AG04449 (cell line): ENCODE measurements at places on chromosomes 6 and 20.

GRCh38 chr6:168258795-168259194, 60.8 kb downstream of the DACT2 start:
- DNase-seq, result no peak

DNA sequence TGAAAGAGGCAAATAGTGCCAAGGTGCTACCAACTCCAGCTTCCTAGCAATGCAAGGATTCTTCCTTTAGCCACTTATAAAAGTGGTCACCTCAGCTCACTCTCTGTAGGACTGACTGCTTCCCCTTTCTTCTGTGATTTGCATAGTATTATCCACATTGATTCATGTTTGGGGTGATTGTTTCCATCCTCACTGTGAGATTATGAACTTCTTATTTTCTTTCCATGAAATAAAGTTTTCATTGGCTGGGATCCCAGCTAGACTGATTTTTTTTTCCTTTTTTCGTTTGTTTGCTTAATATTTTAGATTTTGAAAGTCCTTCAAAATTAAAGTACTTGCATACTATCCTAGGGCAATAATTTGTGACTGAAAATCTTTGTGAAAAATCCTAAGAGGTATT, 50.5 kb downstream of the EYA4 start:
- DNase-seq, result no peak

DNA sequence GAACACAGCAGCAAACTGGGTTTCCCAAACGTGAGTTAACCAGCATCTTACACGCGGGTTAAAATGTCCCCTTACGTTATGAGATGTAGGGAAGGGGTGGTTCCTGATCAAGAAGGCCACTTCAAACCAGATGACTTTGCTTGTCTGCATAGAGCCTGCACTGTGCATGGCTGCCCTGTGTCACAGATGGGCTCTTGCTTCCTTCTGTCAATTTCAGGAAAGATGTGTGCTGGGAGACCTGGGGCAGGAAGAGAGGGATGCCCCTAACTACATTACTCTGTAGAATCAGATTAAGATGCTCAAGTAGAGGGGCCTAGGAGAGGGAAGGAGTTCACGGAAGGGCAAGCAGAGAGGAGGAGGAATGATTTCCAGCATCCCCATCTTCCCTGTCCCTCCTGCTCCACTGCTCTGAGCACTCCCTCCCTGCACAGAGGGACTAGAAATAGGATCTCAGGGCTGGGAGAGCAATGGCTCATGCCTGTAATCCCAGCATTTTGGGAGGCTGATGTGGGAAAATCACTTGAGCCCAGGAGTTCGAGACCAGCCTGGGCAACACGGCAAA, 63.5 kb upstream of the ZMYND8 start:
- no peak for DNase-seq

GRCh38 chr20:61890210-61890609, 175.5 kb downstream of the TAF4 start:
- no peak for DNase-seq

DNA sequence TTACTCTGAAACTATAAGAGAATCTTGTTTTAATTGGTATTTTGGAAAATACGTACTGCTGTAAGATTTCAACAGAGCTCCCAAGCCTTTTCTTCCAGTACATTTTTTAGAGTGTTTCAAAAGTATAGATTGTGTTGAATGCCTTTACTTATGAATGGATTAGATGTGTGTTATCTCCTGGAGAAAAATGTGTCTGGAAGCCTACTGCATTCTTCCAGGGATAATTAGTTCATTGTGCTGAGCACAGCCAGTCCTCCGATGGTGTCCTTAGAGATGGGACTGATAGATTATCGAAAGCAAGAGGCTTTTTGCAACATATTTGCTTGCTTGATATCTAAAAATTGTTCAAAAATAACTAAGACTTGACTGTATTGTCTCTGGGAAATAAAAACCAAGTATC, 114.2 kb downstream of the PLEKHG1 start:
- DNase-seq, result no peak

- DNase-seq, result no peak
These were observed 17.9 kb downstream of the C6orf15 start for GRCh38 chr6:31094389-31094881.

GRCh38 chr6:145372671-145373151, 362.6 kb downstream of the EPM2A start:
- DNase-seq, result no peak

GRCh38 chr6:108728826-108729225, 119.4 kb upstream of the ARMC2 start:
- no peak for DNase-seq

GRCh38 chr20:36184816-36185776, 30.6 kb downstream of the EPB41L1 start:
- DNase-seq, result no peak

DNA sequence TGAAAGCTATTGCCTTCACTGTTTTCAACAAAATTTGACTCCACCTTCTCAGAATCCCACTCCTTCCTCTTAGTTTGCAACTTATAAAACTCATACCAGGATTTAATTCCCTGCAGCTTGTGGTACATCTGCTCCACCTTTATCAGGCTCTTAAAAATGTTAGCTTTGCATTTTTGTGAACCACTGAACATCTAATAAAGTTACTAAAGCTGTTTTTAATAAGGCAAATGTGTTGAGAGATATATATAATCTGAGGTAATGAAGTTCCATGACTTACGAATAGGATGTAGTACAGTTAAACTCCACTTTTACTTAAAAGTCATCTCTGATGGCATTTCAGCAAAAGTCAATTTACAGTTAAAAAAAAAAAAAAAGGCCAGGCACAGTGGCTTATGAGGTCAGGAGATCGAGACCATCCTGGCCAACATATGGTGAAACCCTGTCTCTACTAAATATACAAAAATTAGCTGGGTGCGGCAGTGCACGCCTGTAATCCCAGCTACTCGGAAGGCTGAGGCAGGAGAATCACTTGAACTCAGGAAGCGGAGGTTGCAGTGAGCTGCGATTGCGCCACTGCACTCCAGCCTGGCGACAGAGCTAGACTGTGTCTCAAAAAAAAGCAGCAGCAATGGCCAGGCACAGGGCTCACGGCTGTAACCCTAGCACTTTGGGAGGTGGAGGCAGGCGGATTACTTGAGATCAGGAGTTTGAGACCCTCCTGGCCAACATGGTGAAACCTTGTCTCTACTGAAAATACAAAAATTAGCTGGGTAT, 106.2 kb downstream of the KIF13A start:
- DNase-seq, result no peak

- no peak for DNase-seq
These were observed 91.7 kb downstream of the CLIC5 start for GRCh38 chr6:45923831-45924391.

- no peak for DNase-seq
These were observed 317.5 kb upstream of the HSF2 start for GRCh38 chr6:122081921-122082320.

GRCh38 chr6:146981981-146982380, 222.2 kb upstream of the STXBP5 start:
- DNase-seq, result no peak

- no peak for DNase-seq
These were observed 17.5 kb downstream of the AGPAT4 start for GRCh38 chr6:161256407-161256806.
